Type B pancreatic cell (in vitro differentiated cells): ENCODE measurements at places on chromosomes 2 and 18. TPM values are rescaled to one million over a fixed set of nuclear protein-coding genes. Genes with fewer than 3 reads are reported as not detected.
A peak's percentile ranks its signal among the peaks of the same experiment; 100 is the strongest.

GLI2 gene
- 10.5 and 28.6 TPM in 2 replicates for total RNA-seq

SIX3 gene
- total RNA-seq, result 0.68 TPM in 1 of 2 replicates, not detected in the other

GRCh38 chr2:102033031-102033749, 41.4 kb downstream of the IL1R2 start:
- peaks cover 9% of the 10 kb centered on the region for H3K4me1 ChIP-seq
- no peaks in the 10 kb centered on the region for H3K36me3 ChIP-seq
- no peak overlapping the region for H3K4me3 ChIP-seq
- peak overlapping the region; percentile 4 for H3K27ac ChIP-seq
- no peak for DNase-seq

GRCh38 chr18:67134911-67135310, 381.6 kb downstream of the DSEL start:
- H3K4me1 ChIP-seq, result peaks cover 6% of the 10 kb centered on the region
- no peak overlapping the region for H3K4me3 ChIP-seq
- H3K36me3 ChIP-seq, result no peaks in the 10 kb centered on the region
- no peaks in the 10 kb centered on the region for H3K27me3 ChIP-seq
- H3K27ac ChIP-seq, result no peak overlapping the region

DNA sequence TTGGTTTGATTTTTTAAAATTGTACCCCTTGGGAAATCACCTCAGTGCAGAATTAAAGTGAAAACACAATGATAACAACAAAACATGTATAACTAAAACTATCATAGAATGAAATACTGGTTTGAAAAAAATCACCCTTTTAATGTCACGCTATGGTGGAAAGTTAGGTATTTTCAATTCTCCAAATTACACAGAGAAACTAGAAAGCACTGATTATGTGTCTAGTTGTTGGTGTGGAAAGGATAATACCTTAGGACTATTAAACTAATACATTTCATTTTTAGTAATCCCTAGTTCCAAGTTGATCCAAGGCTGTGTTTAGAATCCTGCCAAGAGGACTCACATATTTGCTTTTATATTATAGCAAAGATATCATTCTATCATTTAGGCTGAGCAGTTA, 71.2 kb downstream of the NUP35 start:
- H3K27ac ChIP-seq, result no peak overlapping the region
- H3K27me3 ChIP-seq, result no peaks in the 10 kb centered on the region
- peaks cover 9% of the 10 kb centered on the region for H3K36me3 ChIP-seq
- no peak overlapping the region for H3K4me3 ChIP-seq
